ENCODE measurements at places on chromosomes 2 and 18.

DNA sequence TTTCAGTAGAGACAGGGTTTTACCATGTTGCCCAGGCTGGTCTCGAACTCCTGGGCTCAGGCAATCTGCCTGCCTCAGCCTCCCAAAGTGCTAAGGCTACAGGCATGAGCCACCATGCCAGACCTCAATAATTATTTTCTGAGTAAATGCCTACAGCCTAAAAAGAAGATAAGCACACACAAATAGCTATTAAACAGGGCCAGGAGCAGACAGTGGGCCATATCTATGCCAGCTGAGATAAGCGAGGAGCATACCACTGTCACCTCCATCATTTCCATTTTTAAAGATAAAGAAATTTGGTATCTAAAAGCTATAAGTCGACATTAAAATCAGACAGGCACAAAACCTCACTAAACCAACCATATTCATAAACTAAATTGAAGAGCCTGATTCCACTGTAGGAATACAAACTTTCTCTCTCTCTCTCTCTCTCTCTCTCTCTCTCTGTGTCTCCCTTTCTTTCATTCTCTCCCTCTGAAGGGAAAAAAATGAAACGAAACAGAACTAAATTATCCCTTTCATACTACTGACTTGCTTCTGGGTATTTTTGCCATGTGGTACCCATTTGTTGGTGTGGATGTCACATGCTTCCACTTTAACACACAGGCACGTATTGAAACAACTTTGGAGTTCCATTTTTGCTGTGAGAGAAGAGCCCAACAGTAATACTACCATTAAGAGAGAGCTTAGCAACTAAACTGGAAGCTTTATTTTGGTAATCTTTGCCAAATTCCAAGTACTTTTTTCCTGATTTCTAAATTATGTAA lies 51.0 kb downstream of the FARSB start:
- no peak for DNase-seq

DNA sequence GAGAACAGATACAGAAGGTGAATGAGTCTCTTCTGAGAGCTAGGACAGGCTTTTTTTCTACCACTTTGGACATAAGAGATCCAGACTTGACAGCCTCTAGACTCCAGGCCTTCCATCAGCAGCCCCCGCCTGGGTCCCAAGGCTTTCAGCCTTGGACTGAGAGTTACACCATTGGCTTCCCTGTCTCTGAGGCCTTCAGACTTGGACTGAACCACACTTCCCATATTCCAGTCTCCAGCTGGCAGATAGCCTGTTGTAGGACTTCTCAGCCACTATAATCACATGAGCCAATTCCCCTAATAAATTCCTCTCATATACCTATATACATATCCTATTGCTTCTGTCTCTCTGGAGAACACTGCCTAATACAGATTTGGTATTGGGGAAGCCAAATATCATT lies 128.2 kb downstream of the MCFD2 start:
- no peak for DNase-seq

- peak; percentile 68 for DNase-seq
These were observed 156.4 kb downstream of the DSEL start for GRCh38 chr18:67359873-67360838.

- no peak for DNase-seq
These were observed 86.7 kb upstream of the MSTN start for GRCh38 chr2:190149200-190149599.

GRCh38 chr2:64021578-64021977 lies 2.4 kb upstream of the VPS54 start:
- peak; percentile 6 for DNase-seq

DNA sequence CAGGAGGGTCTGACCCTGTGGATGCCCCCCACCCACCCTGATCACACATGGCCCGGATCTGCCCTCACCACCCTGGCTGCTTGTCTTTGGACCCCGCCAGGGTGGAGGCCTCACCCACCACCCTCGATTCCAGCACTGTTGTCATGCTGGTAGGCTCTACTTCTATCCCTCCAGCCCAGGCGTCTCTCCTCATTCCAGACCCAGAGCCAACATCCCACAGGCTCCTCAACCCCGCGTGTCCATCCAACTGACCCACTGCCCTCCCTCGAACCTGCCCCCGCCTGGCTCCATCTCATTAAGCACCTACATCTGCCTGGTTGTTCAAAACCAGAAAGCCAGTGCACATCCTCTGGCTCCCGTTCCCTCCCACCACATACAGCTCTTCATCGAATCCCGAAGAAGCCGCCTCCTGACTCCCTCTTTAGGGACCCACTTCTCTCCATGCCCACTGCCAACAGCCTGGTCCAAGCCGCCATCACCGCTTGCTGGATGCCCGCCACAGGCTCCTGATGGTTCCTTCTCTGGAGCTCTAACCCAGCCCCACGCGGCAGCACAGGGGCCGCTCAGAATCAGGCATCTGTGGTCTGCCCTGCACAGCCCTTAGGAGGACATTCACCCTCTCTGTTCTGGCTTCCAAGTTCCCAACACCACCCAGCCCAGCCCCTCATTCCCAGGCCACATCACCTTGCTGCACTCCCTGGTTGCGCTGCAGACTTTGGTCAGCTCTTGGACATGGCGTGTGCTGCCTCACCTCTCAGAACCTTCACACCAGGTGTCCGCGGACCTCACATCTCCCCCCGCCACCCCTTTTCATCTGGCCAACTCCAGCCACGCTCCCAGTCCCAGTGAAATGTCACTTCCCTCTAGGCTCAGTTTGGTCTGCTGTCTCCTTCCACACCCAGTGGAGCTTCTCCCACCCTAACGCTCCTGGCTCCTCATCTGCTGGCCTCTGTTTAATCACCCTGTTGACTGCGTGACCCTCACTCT lies 43.0 kb downstream of the EMX1 start:
- no peak for DNase-seq

- DNase-seq: no peak
These were observed 92.9 kb downstream of the MREG start for GRCh38 chr2:215920244-215921100.

DNA sequence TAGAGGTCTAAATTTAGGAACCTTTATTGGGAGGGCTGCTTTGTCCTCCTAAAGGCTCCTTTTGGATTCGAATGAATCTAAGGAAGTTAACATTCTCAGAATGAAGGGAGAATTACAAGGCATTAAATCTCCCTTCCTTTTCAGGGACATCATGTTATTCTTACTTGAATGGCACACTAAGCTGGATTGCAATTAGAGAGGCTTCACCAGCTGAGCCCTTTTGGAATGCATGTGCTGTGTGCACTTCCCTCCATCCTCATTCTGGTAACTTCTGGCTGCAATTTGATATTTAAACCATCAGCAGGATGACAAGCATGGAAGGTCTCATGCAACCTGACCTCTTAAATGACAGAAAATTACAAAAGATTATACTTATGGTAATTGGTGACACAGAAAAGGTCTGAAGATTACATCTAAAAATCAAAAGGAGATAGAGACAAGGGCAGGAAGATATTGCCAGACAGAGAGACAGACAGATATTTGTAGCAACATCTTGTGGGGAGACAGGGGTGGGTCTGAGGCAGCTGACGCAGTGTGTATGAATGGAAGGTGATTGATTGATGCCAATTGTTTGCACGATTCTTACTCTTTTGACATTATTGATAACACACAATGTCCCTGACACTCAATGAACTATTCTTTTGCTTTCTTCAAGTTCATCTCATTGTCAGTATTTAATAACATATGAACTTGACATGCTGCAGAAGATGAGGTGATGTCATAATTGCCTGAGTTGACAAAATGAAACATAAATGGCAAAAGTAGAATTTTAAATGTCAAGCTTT lies 570.8 kb upstream of the GYPC start:
- DNase-seq: no peak

- DNase-seq: no peak
These were observed 643.1 kb downstream of the SLC4A3 start for GRCh38 chr2:220270481-220271070.
